ENCODE measurements at places on chromosomes 3 and 15.

GRCh38 chr3:34279901-34280300 lies 481.5 kb downstream of the PDCD6IP start:
- DNase-seq = no peak

DNA sequence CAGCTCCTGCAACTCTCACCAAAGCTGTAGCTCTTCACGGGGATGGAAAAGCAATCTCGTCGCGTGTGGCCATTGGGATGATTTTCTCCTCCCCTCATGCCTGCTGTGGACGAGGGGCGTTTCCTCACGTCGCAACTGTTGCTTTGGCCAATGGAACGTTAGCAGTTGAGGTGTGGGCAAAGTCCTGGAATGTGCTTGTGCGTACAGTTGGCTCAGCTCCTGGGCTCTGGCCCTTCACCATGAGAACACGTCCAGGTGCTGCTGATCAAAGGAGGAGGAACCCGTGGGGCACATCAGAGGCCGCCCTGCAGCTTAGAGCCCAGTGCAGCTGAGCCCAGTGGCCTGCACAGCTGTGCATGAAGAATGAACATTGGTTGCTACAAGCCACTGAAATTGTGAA lies 186.1 kb downstream of the TJP1 start:
- no peak for DNase-seq

DNA sequence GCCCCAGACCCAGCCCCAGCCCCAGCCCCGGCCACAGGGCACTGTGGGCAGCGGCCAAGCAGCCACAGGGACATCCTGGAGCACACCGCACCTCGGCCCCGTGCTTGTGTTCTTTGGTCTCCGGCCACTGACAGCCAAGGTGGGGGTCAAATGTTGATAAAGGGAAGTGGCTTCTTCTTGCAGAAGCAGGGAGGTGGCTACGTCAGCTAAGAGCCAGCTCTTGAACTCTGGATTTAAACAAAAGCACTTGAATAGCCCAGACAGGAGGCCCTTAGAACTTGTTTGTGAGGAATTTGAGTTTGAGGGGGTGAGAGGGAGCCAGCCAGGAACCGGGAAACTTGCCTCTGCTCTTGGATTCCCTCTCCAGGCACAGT lies 135.8 kb upstream of the ABHD17C start:
- no peak for DNase-seq

GRCh38 chr3:23996095-23996524 lies 51.0 kb downstream of the NR1D2 start:
- no peak for DNase-seq

DNA sequence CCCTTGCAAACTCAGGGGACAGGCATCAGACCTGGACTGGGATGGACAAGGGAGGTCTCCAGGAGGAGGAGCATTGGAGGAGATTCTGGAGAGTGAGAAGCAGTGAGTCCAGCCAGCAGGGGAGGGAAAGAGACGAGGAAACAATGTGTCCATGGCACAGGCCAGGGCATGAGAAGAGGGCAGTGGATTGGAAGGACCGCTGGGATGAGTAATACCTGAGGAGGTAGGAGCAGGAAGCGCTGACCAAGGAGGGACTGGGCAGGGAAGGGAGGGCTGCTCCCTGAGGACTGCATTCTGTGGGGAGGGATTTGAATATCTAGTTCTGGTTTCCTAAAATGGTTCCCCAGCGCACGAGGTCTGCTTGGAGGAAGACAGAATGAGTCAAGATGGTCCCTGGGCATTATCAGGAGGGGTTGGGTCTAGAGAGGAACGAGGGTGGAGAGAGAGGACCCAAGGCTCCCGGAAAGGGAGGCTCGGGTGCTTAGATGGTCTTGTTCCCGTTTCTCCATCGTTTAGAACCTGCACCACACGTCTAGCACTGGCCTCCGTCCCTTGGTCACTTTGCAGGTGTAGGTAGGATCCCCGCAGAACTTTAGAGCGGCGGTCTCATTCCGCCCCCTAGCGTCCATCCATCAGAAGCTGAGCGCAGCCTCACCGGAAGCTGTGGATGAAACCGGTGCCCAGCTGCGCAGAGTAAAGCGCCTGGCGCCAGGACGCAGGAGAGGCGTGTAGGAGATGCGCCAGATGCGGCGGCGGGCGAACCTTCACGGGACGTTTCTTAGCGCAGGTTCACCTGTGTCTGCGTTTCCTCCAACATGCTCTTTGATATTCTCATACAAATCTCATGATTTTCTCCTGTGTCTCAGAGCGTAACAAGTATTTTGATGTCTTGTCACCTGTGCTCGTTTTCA lies 190.7 kb upstream of the NDN start:
- DNase-seq = no peak

- no peak for DNase-seq
Observed at GRCh38 chr3:179796421-179796820, 143.6 kb downstream of the USP13 start.

- no peak for DNase-seq
Observed at GRCh38 chr3:125349556-125350165, 25.5 kb downstream of the ZNF148 start.

- DNase-seq = peak; percentile 59
Observed at GRCh38 chr3:52393131-52393807, 51.6 kb downstream of the SEMA3G start.

GRCh38 chr3:125234831-125235230 lies 22.3 kb upstream of the SLC12A8 start:
- no peak for DNase-seq

- no peak for DNase-seq
Observed at GRCh38 chr3:139309061-139309591, 34.7 kb upstream of the MRPS22 start.

DNA sequence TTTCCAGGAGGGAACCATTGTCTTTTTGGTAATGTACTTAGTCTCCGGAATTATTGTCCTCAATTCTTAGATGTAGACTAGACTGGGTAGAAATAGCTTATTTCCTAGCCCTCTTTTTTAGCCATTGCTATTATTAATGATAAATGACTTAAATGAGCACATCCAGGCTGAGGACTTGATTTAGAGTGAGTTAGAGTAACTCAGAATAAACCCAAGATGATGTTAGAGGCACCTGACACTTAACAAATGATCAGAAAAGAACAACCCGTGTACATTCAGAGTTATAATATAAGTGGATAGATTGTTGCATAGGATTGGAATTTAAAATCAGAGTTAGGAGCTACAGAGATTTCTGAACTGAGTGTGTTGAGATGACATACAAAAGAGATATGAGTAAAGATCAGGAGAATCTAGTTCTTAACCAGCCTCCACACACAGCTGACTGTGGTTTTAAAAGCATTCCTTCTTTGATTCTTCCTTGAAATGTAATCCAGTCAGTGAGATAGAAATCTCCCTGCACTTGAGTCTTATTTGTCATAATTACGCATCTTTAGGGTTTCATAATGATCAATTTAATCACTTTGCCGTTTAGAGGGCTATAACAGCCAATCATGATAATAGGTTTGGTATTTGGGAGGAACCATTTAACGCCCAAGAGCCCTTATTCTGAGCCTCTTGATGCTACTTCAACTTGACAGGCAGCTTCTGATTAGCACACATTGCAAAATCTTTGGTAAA lies 366.5 kb downstream of the GAP43 start:
- DNase-seq = no peak

DNA sequence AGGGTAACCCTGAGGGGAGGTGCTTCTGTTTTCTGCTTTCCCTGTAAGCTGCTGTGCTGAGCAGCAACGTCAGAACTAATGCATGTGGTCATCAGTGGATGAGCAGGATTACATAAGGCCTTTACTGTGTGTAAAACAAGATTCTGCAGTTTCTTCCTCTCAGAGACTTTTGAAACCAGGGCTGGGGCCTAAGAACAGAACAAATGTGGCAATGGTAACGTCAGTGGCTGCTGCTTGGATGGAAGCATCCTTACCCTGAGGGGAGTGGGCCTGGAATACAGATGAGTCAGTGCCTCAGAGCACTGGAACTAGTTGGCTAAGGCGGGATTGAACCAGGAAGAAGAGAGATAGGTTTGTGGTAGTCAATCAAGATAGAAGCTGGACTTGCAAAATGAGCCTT lies 180.2 kb upstream of the KCNH8 start:
- DNase-seq = no peak

DNA sequence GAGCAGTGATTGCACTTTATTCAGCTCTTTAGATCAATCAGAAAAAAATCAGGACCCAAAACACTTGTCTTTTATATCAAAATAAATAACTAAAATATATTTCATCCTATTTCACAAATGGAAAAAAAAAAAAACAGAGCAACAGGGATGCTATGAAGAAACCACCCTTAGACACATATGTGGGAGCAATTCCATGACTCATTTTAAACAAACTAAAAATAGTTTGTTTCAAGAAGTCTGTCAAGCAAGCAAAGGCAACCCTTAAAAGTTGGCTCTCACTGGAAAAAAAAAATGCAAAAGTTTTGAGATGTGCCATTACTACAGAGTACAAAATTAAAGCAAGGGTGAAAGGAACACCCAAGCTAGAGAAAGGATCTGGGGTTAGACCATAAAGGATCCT lies 5.7 kb downstream of the ATP13A3 start:
- DNase-seq = no peak

- DNase-seq = no peak
Observed at GRCh38 chr3:135878501-135878900, 87.0 kb upstream of the PPP2R3A start.

DNA sequence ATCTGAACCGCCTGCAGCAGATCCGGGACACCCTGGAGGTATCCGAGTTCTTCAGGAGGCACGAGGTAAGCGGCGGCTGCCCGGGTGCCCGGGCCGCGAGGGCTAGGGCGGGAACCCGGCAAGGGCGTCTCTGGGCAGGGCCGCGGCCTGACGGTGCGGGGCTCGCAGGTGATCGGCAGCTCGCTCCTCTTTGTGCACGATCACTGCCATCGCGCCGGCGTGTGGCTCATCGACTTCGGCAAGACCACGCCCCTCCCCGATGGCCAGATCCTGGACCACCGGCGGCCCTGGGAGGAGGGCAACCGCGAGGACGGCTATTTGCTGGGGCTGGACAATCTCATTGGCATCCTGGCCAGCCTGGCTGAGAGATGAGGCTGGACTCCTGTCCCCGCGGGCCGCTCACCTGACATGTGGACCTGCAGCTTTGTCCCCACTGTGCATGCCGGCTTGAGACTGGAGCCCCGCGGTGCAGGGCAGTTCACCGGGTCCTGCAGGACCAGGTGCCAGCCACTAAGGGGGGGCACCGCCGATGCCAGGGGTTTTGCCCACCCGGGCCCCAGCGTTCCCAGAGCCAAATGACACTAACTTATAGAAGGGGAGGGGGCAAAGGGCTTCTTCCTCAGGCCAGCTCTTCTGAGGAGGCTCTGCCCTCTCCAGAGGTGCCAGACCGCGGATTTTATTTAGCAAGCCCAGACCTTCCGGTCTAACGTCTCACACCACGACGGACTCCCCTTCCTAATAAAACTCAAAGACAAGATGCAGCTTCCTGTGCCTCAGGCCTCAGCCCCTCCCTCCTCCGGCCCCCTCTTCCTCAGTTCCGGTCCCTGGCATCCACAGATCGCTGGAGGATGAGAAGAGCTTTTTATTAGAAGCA lies 9.4 kb downstream of the ITPKA start:
- DNase-seq = no peak

GRCh38 chr3:102195198-102195948 lies 239.4 kb upstream of the ZPLD1 start:
- DNase-seq = no peak

DNA sequence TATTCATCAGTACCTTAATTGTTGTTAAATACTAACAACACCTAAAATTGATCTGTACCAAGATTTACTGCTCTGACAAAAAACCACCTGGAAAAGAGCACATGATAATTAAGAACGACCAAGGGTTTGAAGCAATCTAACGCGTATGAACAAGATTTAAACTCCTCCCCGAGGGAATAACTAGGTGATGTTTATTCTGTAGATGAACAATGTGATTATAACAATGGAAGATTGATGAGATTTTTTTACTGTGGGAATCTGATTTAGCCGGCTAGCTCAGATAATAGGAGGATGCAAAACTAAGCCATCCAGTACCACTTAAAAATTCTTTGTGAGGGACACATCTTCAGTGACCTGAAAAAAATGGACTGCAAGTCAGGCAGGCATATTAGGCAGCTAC lies 222.1 kb downstream of the FHIT start:
- no peak for DNase-seq

DNA sequence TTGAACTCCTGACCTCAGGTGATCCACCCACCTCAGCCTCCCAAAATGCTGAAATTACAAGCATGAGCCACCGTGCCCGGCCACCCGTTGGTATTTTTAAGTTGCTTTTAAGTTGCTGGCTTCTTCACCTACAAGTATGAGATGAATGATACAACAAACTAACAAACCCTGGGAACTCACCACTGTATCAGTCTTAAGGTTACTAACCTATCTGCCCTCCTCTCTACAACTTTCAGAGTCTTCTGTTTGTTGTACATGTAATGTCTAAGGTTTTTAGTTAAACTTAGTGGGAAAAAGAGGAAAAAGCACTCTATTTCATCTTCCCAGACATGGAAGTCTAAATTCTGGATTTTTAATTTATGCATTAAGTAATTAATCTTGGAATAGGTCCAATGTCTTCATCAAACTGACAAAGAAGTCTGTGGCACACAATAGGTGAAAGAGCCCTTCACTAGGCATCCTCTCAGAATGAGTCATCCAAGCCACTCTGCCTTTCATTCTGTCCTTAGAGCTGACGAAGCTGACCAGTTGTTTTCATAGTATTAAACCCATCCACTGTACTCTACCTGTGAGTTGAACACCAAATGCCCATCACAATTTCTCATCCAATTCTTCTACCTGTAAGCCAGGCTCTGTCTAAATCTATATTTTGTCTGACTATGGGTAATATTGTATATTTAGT lies 936.1 kb downstream of the TUSC7 start:
- no peak for DNase-seq

Measured in posterior vena cava (tissue), 2 donors.